Putamen (tissue), 1 donor: ENCODE measurements at places on chromosomes 12 and 14.

GRCh38 chr12:630656-631632, 32.3 kb downstream of the NINJ2 start:
- DNase-seq: no peak

DNA sequence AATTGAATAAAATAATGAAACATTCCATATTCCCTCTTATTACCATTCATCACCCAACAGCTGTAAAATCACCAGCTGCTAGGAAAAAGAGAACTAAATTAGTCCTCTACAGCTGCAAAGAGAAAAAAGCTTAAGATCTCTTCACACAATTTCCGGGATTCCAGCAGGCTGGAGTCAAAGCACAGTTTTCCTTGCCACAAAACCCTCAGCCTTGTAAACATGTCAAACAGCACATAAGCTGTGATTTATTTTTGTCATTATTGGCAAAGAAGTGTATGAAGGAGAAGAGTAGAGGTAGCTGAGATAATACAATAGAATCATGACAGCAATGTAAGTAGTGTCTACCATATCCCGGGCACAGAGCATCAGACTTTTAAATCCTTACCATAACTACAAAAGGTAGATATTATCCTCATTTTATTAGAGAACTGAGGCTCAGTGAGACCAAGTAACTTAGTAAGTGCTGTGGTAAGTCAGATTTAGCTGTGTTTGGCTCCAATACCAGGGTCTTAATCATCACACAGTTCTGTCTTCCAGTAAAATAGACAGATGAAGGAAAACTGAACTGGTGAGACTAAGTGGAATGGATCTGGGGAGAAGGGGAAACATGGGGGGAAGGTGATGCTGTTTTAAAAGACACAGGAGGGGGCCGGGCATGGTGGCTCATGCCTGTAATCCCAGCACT, 57.3 kb downstream of the NTN4 start:
- no peak for DNase-seq

DNA sequence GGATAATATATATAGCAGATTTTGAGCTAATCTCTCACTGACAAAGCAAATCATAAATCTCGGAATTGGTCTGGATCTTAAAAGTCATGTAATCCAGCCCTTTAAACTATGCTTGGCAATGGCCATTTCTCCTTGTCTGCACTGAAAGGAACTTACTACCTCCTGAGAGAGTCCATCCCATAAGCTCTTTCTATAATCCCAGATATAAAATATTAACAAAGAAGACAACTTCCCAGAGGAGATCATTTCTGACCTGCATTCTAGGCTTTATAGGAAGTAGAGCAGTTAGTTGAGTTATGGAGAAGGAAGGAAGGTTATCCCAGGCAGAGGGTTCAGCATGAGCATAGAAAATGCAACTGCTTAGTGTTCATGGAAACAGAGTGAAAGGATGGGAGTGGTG, 99.7 kb downstream of the TMEM117 start:
- no peak for DNase-seq

GRCh38 chr14:83960832-83961512, 1569.0 kb upstream of the FLRT2 start:
- no peak for DNase-seq

GRCh38 chr14:75144944-75145343, 18.1 kb upstream of the NEK9 start:
- DNase-seq: no peak
